ENCODE measurements at places on chromosomes 3 and 15. TPM values are rescaled to one million over a fixed set of nuclear protein-coding genes. Genes with fewer than 3 reads are reported as not detected.

The CKMT1A gene
- polyA plus RNA-seq: 31.1 TPM

The FAM3D gene
- polyA plus RNA-seq: not detected

The STRIT1 gene
- polyA plus RNA-seq: 1.6 TPM

The MYL3 gene
- polyA plus RNA-seq: 1.0 TPM

The GOLGA8M gene
- polyA plus RNA-seq: not detected

The GPR15 gene
- polyA plus RNA-seq: 0.35 TPM

The CXCR6 gene
- 0.10 TPM for polyA plus RNA-seq

The SH2D7 gene
- 0.31 TPM for polyA plus RNA-seq

The SOX14 gene
- polyA plus RNA-seq: 0.39 TPM

The SERPINI2 gene
- polyA plus RNA-seq: 0.68 TPM

The RPL29 gene
- polyA plus RNA-seq: 1,983 TPM
